ENCODE measurements at places on chromosomes 3 and 15.

DNA sequence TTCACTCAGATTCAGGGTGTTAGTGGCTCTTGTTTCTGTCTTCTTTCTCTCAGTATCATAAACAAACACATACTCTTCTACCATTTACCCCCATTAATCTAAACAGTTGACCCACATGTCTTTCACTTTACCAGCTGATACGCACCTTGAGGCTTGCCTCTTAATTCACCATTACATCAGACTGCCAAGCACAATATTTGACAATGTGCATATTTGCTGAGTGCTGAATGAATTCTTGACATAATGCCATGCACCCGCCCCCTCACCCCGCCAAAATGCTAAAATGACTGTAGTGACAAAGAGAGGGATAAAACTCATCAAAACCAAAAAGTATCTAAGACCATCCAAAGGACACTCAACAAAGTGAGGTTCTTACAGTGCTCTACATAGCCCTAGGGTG is 57.4 kb downstream of the NGLY1 start:
- no peak overlapping the region for H3K4me3 ChIP-seq
- H3K27me3 ChIP-seq: no peaks in the 10 kb centered on the region
- no peaks in the 10 kb centered on the region for H3K4me1 ChIP-seq
- H3K36me3 ChIP-seq: no peaks in the 10 kb centered on the region
- H3K27ac ChIP-seq: no peak overlapping the region

DNA sequence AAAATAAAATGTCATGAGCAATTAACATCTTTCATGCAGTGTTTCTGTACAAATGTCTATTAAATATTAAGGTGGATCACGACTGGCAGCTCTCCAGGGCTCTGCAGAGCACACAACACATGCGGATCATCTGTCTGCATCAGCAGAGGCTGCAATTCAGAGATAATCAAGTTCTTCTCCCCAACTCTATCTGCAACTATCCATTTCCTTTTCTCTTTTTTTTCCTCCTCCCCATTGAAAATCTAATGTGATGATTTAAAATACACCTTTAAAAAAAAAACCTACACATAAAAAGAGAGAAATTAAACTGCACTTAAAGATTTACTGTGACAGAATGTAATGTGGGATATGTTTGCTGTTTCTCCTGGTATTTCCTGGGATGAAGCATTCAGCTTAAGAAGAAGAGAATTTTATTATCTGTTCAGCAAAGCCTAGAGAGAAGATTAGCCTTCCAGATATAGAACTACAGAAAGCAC is 352.6 kb upstream of the CCDC54 start:
- no peak for DNase-seq
- no peaks in the 10 kb centered on the region for H3K36me3 ChIP-seq
- H3K27ac ChIP-seq: no peak overlapping the region
- no peaks in the 10 kb centered on the region for H3K27me3 ChIP-seq
- H3K4me1 ChIP-seq: no peaks in the 10 kb centered on the region

- no peaks in the 10 kb centered on the region for H3K4me1 ChIP-seq
- no peaks in the 10 kb centered on the region for H3K36me3 ChIP-seq
Observed at GRCh38 chr15:100769975-100770340, 109.7 kb upstream of the ALDH1A3 start.

- no peak for DNase-seq
- no peaks in the 10 kb centered on the region for H3K4me1 ChIP-seq
- H3K36me3 ChIP-seq: no peaks in the 10 kb centered on the region
- H3K27ac ChIP-seq: no peak overlapping the region
- no peak overlapping the region for H3K4me3 ChIP-seq
Observed at GRCh38 chr15:66308531-66308930, 15.2 kb downstream of the DIS3L start.

- no peak overlapping the region for H3K27ac ChIP-seq
- H3K36me3 ChIP-seq: no peaks in the 10 kb centered on the region
- no peak for DNase-seq
Observed at GRCh38 chr3:52880047-52880446, 17.3 kb downstream of the STIMATE start.

DNA sequence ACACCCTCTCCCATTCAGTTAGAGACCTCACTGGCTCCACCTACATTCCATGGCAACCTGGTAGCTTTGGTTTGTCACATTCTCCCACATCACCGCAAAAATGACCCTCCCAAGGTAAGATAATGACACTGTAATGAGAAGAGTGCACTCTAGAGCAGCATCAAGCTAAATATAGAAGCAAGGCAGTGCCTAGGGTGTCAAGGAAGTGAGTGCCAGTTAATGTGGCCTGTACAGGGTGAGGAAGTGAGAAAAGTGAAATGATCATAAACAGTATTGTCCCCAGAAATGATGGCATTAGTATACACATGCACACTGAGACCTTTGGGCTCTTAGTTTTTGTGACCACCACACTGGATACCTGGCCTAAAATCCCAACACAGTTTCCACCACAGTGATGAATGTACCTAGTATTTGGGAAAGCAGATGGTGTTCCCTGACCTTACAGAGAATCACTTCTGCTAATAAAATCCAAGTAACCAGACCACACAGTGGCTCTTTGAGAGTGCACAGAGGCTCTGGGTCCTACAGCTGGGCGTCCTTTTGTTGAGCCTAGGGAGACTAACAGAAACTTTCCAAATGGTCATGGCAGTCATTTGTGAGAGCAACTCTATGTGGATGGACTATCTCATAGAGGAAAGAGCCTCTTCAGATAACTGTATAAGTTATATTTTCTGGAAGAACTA is 106.6 kb downstream of the ARPP21 start:
- H3K27ac ChIP-seq: no peak overlapping the region
- no peaks in the 10 kb centered on the region for H3K27me3 ChIP-seq
- DNase-seq: no peak
- no peaks in the 10 kb centered on the region for H3K4me1 ChIP-seq
- H3K36me3 ChIP-seq: no peaks in the 10 kb centered on the region

- peak; percentile 82 for DNase-seq
- H3K27ac ChIP-seq: peak within 1 kb of the TSS; percentile 97
- H3K4me1 ChIP-seq: no peaks in the 10 kb centered on the region
- no peaks in the 10 kb centered on the region for H3K36me3 ChIP-seq
- H3K27me3 ChIP-seq: no peaks in the 10 kb centered on the region
Observed at GRCh38 chr15:67521029-67521782, at the start of gene C15orf61. C15orf61 (plus strand) TSS chr15:67521131; CDS start chr15:67521249, 118 bp downstream.

DNA sequence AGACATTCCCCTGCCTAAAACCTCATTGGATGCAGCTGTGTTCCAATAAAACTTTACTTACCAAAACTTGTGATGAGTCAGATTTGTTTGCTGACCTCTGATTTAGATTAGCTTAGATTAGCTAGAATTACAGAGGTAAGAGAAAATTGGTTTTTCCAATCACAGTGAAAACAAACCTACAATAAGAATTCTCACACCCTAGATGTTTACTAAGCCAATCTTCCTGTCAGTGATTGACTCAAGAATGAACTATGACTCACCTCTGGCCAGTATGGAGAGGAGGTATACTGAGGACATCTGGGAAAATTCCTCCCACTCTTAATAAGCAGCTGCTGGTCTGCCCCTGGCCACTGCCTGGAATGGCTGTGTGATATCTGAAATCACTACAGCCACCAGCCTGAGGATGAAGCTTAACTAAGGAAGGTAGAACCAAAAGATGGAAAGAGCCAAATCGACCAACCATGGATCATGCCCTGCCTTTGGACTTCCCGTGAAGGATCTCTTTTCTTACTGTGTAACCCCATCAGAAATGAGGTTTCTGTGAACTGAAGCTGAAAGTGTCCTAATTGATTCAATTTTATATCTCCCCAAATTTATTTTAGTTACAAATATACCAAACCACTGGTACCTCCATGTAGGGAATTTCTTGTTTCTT is 19.0 kb upstream of the GHSR start:
- DNase-seq: no peak
- H3K4me3 ChIP-seq: no peak overlapping the region
- no peaks in the 10 kb centered on the region for H3K4me1 ChIP-seq
- no peaks in the 10 kb centered on the region for H3K36me3 ChIP-seq
- H3K27ac ChIP-seq: no peak overlapping the region
- no peaks in the 10 kb centered on the region for H3K27me3 ChIP-seq

- no peaks in the 10 kb centered on the region for H3K4me1 ChIP-seq
- H3K27ac ChIP-seq: no peak overlapping the region
- no peak overlapping the region for H3K4me3 ChIP-seq
- H3K27me3 ChIP-seq: no peaks in the 10 kb centered on the region
- H3K36me3 ChIP-seq: no peaks in the 10 kb centered on the region
Observed at GRCh38 chr3:190118438-190118837, 2.3 kb downstream of the P3H2 start.

All from Peyer's patch (tissue), 4 donors.